ENCODE measurements at places on chromosomes 5 and 9.

GRCh38 chr5:32810804-32811203 lies 99.7 kb downstream of the NPR3 start:
- peak; percentile 26 for DNase-seq

- DNase-seq: no peak
Measured at GRCh38 chr9:37921546-37922300, 17.8 kb upstream of the SLC25A51 start.

- DNase-seq: no peak
Measured at GRCh38 chr9:127971357-127972235, 9.2 kb downstream of the EEIG1 start.

GRCh38 chr5:161850491-161850890 lies 2.6 kb downstream of the GABRA1 start:
- DNase-seq: no peak

GRCh38 chr5:40202814-40203440 lies 476.8 kb upstream of the PTGER4 start:
- DNase-seq: no peak

DNA sequence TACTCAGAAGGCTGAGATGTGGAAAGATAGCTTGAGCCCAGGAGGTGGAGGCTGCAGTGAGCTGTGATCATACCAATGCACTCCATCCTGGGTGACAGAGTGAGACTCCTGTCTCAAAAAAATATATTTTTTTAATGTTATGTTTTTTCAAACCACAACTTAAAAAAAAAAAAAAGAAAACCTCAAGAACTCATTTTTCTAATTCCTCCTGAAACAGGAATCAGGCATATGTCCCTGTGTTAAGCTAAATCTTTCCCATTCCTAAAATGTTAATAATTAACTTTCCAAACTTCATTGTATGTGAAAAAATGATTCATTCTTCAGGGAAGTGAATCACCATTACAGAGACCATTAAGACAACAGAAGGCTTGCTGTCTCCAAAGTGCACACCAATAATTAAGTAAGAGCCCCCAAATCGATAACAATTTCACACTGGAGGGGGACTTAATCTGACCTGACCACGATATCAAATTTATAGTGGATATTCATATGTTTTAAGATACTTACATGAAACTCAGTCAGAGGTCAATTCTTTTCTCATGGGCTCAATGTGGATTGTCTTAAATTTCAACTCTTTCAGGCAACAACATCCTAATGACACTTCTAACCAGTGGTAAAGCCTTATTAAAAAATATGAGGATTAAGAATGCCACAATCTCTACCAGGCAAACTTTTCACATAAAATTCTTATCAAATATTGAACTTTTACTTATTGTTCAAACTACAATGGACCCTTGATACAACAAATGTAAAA lies 5.2 kb downstream of the CEMIP2 start:
- DNase-seq: no peak

All from body of pancreas (tissue), 4 donors.